ENCODE measurements at places on chromosomes 5 and 9.

GRCh38 chr5:53418826-53419658 is 61.4 kb upstream of the FST start:
- no peak for DNase-seq

GRCh38 chr5:72302171-72302570 is 17.9 kb downstream of the MRPS27 start:
- no peak for DNase-seq

GRCh38 chr9:101477736-101478135 is 42.2 kb upstream of the ALDOB start:
- DNase-seq: no peak

GRCh38 chr5:123855609-123856008 is 343.6 kb downstream of the CSNK1G3 start:
- DNase-seq: no peak

- no peak for DNase-seq
Measured at GRCh38 chr5:893137-893506, 438 bp downstream of the TRIP13 start.

- no peak for DNase-seq
Measured at GRCh38 chr5:78373231-78373630, 12.8 kb downstream of the SCAMP1 start.

DNA sequence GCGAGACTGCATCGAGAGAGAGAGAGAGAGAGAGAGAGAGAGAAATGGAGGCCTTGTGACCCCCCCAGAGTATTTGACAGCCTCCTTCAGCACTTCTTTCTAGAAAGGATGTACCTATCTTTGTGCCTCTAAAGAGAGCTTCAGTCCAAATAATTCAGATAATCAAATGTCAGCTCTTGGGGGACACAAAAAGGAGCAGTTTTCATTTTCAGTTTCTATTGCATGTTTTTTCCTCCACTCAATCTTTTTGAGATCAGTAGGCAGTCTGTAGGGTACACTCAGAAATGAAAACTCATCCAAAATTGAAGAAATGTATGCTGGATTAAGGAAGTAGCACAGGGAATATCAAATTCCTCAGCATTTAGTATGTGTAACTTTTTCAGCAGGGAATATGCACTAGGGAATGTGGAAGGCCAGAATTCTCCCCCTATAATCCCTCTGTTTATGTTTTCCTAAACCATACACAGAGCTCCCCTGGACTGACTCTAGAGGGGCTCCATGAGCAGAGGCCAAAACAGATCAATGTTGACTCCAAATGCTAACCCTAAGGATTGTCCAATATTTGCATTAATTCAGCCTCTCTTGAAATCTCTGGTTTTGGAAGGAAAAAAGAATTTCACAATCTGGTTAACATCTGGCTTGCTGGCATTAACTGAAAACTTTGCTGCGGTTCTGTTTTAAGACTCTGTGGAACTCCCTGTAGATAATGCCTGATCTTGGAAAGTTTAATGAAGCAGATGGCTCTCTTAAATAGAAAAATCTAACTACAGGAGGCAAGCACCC is 250.1 kb downstream of the CEMIP2 start:
- no peak for DNase-seq

DNA sequence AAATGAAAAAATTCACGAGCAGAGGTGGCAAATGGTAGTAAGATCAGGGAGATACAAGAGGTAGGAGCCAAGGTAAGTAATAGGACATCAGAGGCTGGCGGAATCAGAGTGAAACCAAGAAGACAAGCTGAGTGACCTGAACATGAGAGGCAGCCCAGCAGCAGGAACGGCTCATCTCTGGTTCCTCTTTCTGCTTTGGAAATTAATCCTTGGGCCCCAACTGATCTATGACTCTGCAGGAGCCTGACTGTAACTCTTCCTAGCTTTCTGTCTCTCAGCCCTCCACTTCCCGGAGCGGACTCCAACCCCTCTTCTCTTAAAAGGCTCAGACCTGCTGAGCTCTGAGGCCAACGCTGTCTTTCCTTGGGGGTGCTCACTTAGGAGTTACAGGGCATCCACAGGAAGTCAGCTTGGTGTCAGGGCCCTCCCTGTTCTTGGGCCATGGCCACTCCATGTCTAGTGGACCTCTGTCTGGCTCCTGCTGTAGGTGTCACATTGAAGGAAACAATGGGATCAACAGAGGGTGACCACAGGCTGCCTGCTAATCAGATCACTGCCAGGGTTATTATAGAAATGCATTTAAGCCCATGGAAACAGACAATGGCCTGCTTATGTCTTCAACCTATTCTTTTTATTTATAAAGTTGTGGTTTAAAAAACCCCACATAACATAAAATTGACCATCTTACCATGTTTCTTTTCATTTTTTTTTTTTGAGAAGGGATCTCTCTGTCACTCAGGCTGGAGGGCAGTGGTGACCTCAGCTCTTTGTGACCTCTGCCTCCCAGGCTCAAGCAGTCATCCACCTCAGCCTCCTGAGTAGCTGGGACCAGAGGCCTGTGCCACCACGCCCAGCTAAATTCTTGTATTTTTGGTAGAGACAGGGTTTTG is 22.5 kb upstream of the SHB start:
- no peak for DNase-seq

DNA sequence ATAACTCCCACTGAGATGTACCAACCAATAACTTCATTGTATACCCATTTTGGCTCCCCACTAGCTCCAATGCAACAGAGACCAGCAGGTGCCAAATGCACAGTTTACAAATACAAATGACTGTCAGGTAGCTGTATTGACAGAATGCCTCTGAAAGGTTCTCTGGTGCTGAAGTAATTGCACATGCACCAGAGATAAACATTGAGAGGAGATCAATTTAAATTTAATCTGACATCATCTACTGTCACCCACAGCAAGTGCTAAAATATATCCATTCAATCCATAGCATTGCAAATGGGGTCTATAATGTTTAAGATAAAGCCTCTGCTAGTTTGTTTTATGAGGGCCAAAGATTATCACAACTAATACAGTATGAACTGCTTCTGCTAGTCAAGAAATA is 80.2 kb downstream of the STX17 start:
- DNase-seq: no peak

DNA sequence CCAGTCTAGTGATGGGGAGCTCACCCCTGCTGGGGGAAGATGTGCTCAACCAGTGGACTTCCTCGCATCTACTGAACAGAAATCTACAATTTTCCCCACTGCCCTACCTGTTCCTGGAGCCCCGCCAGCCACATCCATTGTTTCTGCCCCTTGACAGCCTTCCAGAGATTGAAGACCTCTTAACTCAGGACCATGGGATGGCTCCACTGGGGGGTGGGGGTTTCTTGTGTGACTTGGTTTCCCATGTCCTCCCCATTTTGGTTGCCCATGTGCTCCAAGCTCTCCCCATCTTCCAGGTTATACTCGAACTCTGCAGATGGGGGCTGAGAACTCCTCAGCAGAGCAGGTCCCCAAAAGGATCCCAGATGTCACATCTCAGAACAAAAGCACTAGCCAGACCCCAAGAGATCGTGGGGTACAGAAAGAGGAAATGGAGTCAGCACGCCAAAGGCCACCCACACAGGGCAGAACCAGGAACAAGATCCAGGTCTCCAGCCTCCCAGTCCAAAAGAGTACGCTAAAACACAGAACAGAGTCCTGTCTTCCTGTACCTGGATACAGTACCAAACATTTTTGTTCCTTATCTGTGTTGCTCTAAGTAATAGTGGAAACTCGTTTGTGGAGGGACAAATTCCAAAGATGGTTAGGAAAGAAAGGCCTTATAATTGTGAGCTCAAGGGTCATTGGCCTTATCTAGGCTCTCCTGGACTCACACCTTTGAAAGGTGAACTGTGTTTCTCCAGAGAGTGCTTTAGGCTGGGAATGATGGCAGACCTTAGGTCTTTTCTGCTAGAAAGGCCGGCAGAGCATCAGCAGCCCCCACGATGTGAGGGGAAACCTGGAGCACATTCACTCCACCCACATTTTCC is 15.8 kb downstream of the CORO2A start:
- no peak for DNase-seq

DNA sequence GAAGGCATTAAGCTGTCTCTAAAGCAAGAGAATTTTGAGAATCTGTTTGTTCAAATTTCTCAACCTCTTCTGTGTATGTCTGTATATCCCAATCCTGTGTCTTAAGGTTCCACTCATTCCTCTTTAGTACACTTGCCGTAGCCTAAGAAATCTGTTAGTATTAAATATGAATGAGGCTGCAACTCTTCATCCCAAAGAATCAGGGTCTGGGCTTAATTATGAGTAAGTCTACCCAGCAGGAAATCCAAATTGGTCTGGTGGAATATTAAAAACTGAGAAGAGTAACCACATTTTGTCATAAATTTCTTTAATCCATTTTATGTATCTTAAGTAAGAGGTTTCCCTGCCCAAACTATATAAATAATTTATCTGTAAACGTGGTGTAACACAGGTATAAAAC is 1171.2 kb downstream of the CDH12 start:
- DNase-seq: no peak

DNA sequence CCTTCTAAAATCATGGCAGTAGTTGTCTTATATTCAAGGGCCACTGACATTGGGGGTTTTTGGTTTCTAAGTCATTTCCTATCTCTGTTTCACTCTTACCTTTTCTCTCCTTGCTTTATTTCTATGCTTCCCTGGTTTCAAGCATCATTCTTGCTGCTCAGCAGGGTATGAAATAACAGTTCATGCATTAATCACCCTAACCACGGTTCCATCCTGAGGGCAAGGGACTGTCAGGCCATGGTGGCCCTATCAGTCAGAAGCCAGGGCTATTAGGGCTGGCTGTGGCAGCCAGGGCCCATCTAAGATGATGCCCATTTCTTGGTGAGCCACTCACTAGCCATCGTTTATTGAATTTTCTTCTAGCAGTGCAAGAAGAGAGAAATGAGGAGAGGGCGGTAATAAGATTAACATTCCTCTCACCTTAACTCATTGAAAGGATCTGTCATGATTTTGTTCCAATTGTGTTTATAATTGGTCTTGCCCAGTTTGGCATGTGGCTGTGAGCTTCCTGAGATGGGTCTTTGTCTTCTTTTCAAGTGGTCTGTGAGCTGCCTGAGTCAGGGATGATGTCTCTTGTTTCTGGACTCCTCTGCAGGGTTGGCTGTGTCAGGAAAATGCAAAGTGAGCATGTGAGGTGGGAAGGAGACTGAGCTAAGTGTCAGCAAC is 45.2 kb downstream of the CYSTM1 start:
- DNase-seq: no peak

- no peak for DNase-seq
Measured at GRCh38 chr5:82325155-82325554, 47.0 kb upstream of the RPS23 start.

DNA sequence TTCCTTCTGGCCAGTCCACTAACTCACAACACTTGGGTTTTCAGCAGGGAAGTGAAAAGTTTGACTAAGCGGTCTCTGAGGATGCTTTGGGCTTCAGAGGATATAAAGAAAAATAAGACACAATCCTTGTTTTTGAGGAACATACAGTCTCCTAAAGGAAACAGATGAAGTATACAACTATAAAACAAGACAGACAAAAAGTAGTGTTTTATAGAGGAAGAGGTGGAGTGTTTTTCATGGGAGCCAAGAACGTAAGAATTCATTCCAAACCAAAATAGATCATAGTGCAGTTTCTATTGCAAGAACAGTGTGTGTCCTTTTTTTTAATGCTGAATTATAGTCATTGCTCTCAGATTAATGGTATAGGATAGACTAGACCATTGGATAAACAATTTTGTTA is 586.9 kb upstream of the BRINP1 start:
- DNase-seq: no peak

DNA sequence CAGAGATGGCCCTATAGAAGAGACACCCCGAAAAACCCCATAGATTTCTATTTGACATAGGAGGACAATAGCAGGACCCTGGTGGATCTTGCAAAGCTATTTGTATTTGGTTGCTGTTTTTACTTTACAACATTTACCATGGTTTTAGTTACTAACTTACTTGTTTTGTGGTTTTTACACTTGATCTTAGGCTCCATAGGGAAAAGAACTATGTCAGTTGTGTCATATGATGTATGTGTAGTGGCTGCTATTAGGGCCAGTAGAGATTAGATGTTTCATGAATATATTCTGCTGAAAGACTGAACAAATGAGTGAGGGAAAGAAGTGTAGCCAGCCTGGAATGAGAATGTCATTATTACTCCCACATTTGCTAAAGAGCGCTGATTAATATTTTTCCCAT is 388.1 kb downstream of the SEMA5A start:
- DNase-seq: no peak

GRCh38 chr9:105757496-105758251 is 63.3 kb downstream of the TMEM38B start:
- no peak for DNase-seq

- DNase-seq: no peak
Measured at GRCh38 chr5:95352691-95353090, 38.5 kb upstream of the FAM81B start.

- DNase-seq: no peak
Measured at GRCh38 chr9:17800418-17800817, 221.6 kb downstream of the SH3GL2 start.

GRCh38 chr5:164909673-164910072 is 1404.3 kb downstream of the MAT2B start:
- DNase-seq: no peak

- no peak for DNase-seq
Measured at GRCh38 chr5:145493435-145493834, 341.7 kb downstream of the PRELID2 start.

DNA sequence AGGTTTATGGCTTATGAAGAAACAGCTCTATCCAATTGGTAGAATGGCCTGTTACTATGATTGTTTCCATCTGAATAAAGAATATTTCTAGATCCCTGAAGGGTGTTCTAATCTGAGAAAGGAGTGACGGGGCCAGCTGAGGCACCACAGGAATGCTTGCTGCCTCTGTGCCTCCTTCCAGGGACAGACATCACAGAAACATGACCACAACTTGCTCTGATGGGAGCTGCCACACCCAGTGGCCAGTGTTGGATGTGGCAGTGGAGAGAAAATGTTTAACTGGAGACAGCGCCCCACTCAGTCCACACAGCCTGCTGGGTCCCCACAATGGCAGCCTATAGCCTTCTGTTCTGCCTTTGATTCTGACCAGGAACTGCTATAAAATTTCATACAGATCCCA is 38.6 kb upstream of the TESK1 start:
- no peak for DNase-seq

Data from NCI-H187 treated with DMSO at 0.1 percent for 48 hours (cell line).